ENCODE measurements at places on chromosomes 4 and X.

- no peak for DNase-seq
Observed at GRCh38 chrX:23783589-23784469, 856 bp downstream of the SAT1 start.

DNA sequence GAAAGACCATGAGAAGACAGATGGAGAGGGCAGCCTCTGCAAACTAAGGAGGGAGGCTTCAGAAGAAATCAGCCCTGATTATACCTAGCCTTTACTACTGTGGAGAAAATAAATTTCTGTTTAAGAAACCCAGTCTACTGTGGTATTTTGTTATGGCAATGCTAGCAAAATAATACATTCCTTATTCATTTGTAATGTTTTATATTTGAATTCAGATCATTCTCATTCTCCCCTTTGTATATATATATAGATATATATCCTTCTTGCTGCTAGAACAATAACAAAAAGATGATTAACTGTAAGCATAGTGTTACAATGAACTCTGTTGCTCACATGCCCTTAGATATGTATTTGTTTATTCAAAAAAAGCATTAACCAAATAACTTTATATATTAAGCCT lies 22.5 kb downstream of the DMD start:
- DNase-seq, result no peak

- DNase-seq, result no peak
Observed at GRCh38 chr4:10590896-10591295, 93.7 kb downstream of the CLNK start.

GRCh38 chr4:47686294-47686872 lies 151.5 kb downstream of the CORIN start:
- DNase-seq, result no peak

DNA sequence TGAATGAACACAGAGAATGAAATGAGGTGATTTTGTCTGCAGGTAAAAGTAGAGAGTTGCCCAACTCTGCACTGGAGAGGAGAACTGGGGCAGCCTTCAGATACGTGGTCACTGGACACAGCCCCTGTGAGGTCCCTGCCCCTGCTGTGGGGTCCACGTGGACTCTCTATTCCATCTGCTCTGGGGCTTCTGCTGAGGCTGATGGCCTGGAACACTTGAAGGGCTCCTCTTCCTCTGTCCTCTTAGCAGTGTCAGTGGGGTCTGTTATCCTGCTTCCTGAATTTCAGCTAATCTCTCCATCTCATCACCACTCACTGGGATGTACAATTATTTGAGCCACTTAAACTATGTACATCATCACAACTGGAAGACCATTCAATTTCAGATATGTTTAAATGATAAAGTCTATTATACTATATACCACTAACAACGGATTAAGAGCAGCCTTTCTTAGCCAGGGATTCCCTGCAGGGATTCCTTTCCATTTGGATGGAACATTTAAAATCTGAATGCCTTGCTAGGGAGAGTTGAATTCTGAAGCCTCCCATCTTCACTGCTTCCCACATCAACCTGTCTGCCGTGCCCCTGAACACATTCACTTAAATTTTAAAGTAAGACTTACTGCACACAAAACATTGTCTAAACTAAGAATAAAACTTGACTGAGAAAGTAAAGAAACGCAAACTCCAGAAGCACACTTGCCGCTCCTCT lies 74.0 kb downstream of the CC2D2A start:
- no peak for DNase-seq

GRCh38 chr4:83701041-83701440 lies 165.1 kb downstream of the GPAT3 start:
- no peak for DNase-seq

DNA sequence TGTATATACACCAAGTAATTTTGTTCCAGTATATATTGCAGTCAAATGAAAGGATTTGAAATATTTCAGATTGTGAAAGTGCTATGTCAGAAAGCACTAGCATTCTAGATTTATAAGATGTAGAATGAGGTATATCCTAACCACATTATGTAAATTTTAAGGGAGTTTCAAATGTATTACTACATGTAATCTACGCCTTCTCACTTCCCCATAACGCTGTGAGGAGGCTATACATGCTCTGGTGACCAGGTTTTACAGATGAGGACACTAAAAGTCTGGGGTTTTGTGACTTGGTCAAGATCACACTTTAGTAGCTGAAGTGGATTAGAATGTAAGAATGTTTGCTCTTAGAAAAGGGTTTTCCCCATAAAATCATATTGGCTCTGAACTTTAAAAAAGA lies 8.1 kb downstream of the ENPEP start:
- DNase-seq, result no peak

GRCh38 chr4:6324461-6324998 lies 54.9 kb downstream of the WFS1 start:
- no peak for DNase-seq

DNA sequence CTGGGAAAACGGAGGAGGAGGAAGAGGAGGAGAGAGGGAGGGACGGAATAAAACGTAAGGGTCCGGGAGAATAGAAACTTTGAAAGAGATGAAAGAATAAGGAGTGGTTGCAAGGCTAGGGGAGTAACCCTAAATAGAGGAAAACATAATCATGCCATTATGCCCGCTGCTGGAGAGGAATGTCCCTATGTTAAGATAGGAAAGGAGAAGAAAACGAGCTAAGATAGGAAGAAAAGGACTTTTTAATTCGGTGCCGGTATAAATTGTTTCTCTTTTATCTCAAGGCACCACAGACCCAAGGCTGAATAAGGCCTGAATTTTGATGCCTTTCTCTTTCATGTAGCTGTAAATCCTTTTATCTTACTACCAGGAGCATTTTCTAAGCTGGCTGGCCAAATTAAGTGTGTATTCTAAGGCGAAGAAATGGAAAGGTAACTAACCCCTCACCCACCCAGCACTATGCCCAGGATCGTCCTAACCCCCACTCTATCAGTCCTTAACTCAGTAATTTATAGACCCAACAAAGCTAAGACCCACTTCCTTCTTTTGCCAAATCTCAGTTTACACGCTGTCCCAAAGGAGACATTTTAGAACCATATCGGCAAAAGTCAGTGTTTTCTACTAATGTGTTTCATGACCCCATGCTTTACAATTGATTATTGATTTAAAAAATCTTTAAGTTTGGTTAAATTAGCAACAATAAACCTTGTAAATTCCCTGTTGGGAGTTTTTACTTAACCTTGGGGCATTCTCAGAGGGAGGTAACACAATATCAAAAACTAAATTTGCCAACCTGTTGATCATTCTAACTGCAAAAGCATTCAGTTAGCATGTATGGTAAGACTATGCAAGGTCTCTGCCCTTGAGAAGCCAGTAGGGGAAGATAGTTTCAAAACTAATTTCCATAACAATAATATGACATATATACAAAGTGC lies 1.1 kb upstream of the CUL4B start:
- no peak for DNase-seq
